Lower lobe of right lung (tissue), 2 donors: ENCODE measurements at places on chromosomes 7 and 10. TPM values are rescaled to one million over a fixed set of nuclear protein-coding genes. Genes with fewer than 3 reads are reported as not detected.

GRCh38 chr7:21413502-21413901 is 14.4 kb upstream of the SP4 start:
- no peak overlapping the region for H3K27ac ChIP-seq
- H3K27me3 ChIP-seq, result no peaks in the 10 kb centered on the region
- H3K4me3 ChIP-seq, result no peak overlapping the region
- no peak for DNase-seq
- no peaks in the 10 kb centered on the region for H3K4me1 ChIP-seq
- H3K36me3 ChIP-seq, result no peaks in the 10 kb centered on the region

Gene CACNA2D1
- total RNA-seq, result 12.5 TPM

Gene PNLIPRP3
- total RNA-seq, result not detected

DNA sequence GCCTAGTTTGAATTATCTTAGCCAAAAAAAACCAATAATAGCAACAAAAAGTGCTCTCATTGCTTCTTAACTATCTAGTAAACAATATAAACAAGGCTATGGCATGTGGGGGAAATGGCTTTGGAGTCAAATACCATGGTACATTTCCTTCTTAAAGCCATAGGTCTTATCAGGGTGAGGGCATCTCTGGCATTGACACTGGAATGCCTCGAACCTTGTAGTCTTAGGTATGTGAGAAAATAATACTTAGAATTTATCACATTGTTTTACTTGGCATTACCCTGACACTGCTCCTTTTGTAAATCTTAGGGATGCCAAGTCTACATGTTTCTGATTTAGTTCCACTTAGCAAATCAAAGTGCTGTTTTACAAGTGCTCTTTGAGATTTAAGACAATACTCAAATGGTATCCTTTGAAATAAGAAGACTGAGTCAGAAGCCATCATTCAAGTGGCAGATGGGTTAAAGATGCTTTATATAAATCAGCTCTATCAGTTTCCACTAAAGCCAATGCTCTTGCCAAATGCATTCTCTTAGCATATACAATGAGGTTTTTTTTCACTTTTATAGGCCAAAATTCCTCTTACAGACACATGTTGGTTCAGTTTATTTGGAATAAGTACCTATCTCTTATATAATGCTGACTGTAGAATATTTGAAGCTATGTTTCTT is 155.2 kb downstream of the HPSE2 start:
- no peaks in the 10 kb centered on the region for H3K4me1 ChIP-seq
- DNase-seq, result no peak
- no peaks in the 10 kb centered on the region for H3K36me3 ChIP-seq

DNA sequence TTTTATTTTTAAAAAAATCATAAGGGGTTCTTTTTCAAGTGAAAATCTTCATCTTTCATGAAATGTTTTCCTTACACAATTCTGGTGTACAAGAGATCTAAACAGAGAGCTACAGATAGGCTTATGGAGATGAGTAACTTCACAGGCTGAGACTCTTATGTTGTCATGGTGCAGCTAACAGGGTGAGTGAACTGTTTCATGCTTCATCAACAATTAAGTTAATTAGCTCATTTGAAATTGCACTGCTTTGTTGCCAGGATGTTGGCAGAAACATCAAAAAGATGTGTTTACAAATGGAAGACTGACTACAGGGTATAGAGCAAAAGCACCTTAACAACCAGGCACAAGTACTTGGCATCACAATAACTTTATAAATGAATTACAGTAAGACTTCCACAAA is 230.8 kb downstream of the FOXP2 start:
- H3K27ac ChIP-seq, result no peak overlapping the region
- H3K4me3 ChIP-seq, result no peak overlapping the region
- no peak for DNase-seq
- H3K36me3 ChIP-seq, result no peaks in the 10 kb centered on the region

DNA sequence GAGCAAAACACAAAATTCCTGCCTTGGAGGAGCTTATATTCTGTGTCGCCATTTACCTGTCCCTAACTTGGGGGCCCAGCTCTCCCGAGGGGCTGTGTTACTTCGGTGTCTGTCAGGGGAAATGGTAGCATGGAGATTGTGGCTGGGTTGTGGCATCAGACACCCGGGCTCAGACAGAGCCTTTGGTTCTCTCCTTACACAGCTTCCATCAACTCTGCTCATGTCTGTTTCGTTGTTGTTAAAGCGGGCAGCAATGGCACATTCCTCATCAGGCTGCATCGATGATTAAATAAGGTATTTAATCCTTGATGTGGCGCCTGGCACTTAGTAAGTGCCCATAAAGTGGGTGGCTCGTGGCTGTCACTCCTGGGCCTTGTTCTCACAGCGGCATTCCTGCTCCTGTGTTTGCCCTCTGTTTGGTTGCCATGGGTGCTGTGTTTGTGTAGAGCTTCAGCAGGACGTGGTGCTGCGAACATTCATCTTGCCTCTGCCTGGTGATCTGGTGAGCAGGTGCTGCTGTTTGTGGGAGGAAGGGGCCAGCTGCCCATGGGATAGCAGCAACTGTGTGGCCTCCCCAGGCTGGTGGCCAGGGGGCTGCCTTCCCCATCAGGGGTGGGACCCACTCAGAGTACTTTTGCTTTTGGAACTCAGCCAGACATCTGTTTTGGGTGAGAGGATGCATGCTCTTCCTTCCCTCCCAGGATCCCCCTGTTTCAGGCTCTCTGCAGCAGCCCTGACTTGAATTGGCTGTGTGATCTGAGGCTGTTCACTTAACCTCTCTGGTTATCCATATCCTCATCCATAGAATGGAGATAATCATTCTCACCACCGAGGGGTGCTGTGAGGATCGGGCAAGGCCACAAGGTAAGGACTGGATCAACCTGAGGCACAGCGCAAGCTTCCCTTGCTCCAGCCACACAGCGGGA is 207.2 kb upstream of the SVIL start:
- no peaks in the 10 kb centered on the region for H3K27me3 ChIP-seq
- peaks cover 18% of the 10 kb centered on the region for H3K4me1 ChIP-seq
- H3K27ac ChIP-seq, result peak overlapping the region; percentile 61
- H3K36me3 ChIP-seq, result no peaks in the 10 kb centered on the region

- H3K27me3 ChIP-seq, result peaks cover 6% of the 10 kb centered on the region
- H3K27ac ChIP-seq, result no peak overlapping the region
- no peak for DNase-seq
- no peak overlapping the region for H3K4me3 ChIP-seq
- H3K36me3 ChIP-seq, result no peaks in the 10 kb centered on the region
- peaks cover 14% of the 10 kb centered on the region for H3K4me1 ChIP-seq
Observed at GRCh38 chr7:132380059-132380458, 196.2 kb downstream of the PLXNA4 start.

DNA sequence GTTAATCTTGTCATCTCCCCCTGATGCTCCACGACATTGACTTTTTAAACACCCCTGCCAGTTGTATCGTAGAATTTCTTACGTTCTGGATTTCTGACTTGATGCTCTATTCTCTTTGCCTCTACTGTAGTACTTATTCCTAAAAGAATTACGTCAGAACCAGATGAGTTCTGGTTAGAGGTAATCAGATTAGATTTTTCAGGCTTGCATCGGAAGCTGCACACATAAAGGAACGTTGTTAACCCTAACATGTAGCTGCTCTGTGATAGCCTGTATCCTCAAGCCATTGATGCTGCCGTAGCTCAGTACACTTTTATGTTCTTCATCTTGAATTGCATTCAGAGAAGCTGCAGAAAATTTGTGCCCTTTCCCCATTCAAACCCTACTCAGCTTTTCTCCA is 26.3 kb upstream of the TMEM236 start:
- no peak for DNase-seq
- H3K27me3 ChIP-seq, result no peaks in the 10 kb centered on the region
- H3K4me3 ChIP-seq, result no peak overlapping the region
- H3K27ac ChIP-seq, result no peak overlapping the region

Gene PLCE1
- 10.5 TPM for total RNA-seq

- no peaks in the 10 kb centered on the region for H3K27me3 ChIP-seq
- no peaks in the 10 kb centered on the region for H3K36me3 ChIP-seq
- H3K4me1 ChIP-seq, result no peaks in the 10 kb centered on the region
- no peak overlapping the region for H3K4me3 ChIP-seq
Observed at GRCh38 chr10:124534231-124534798, 72.7 kb downstream of the LHPP start.

Gene TEX47
- total RNA-seq, result not detected

DNA sequence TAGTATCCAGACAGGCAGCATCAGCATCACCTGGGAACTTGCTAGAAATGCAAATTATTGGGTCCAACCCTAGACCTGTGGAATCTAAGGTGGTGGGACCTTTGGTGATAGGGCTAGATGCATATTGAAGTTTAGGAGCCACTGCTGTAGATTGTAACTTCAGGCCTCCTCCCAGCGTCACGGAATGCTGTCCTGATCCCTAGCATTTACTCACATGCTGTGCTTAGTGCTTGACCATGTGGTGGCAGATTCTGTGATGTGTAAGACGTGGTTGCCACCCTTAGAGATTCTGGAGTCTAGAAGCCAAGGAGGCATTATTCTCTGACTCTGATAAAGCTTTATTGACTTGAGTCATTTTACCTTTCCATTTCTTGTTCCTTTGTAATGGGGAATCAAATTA is 13.5 kb downstream of the AHR start:
- no peak overlapping the region for H3K4me3 ChIP-seq
- H3K4me1 ChIP-seq, result peaks cover 79% of the 10 kb centered on the region
- peak overlapping the region; percentile 4 for H3K27ac ChIP-seq
- no peaks in the 10 kb centered on the region for H3K27me3 ChIP-seq
- H3K36me3 ChIP-seq, result peaks cover 30% of the 10 kb centered on the region

DNA sequence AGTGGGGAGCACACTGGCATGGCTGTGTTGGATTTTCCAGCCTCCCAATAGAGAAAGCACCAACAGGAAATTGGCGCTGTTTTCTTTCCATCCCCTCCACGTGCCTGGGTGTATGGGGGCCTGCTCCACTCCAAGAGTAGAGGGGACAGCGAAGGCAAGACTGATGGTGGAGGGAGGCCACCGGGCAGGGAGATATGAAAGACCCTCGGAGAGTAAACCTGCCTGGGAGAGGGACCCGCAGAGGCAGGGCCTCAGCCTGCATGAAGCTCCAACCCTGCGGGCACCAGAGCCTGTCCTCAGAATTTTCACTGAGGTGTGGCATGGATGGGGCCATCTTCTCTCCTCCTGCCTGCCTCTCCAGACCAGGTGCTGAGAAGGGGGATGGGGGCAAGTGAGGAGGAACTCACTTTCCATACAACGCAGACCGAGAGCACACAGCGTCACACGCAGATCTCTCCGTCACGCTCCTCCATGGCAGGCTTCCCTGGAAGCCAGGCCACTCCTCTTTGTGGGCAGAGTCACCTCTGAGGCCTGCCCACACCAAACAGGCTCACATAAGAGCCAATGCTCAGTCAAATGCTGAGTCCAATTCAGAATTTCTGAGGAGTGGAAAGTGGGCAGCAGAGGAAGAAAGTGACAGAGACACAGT is 18.8 kb downstream of the ANXA11 start:
- peaks cover 89% of the 10 kb centered on the region for H3K4me1 ChIP-seq
- H3K4me3 ChIP-seq, result no peak overlapping the region

Gene SVIL
- total RNA-seq, result 118 TPM

Gene SCART1
- total RNA-seq, result 2.4 TPM

- H3K4me1 ChIP-seq, result no peaks in the 10 kb centered on the region
- no peaks in the 10 kb centered on the region for H3K27me3 ChIP-seq
- H3K4me3 ChIP-seq, result no peak overlapping the region
Observed at GRCh38 chr7:52648872-52649271, 386.6 kb upstream of the POM121L12 start.

DNA sequence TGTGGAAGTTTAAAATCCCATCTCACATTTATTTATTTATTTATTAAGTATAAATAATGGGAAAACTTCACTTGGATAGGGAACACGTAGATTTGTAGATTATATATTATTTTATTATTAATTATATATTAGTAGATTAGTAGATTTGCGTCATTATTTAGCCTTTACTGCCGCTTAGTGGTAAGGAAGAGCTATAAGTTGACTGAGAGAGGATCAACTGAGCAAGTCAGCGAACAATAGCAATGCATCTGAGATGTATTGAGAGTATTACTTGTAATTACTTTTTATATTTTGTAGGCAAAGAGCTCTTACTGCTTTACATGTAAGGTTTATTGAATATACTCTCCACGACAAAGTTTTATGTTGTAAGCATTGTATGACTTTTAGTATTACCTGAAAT is 244.5 kb upstream of the ANKRD30A start:
- no peaks in the 10 kb centered on the region for H3K27me3 ChIP-seq
- DNase-seq, result no peak
- no peak overlapping the region for H3K4me3 ChIP-seq
- H3K4me1 ChIP-seq, result no peaks in the 10 kb centered on the region
- no peak overlapping the region for H3K27ac ChIP-seq

Gene KLF14
- not detected for total RNA-seq

- no peaks in the 10 kb centered on the region for H3K27me3 ChIP-seq
- H3K36me3 ChIP-seq, result peaks cover 53% of the 10 kb centered on the region
- H3K4me3 ChIP-seq, result no peak overlapping the region
- H3K4me1 ChIP-seq, result no peaks in the 10 kb centered on the region
- no peak overlapping the region for H3K27ac ChIP-seq
Observed at GRCh38 chr7:47419471-47419870, 162.4 kb downstream of the TNS3 start.

GRCh38 chr7:27868131-27868550 is 128.2 kb downstream of the TAX1BP1 start:
- no peak for DNase-seq
- H3K4me3 ChIP-seq, result no peak overlapping the region
- H3K4me1 ChIP-seq, result no peaks in the 10 kb centered on the region
- no peaks in the 10 kb centered on the region for H3K36me3 ChIP-seq
- no peaks in the 10 kb centered on the region for H3K27me3 ChIP-seq
- no peak overlapping the region for H3K27ac ChIP-seq

GRCh38 chr10:123203393-123204126 is 49.4 kb downstream of the BUB3 start:
- DNase-seq, result no peak
- no peaks in the 10 kb centered on the region for H3K36me3 ChIP-seq
- no peaks in the 10 kb centered on the region for H3K27me3 ChIP-seq

- no peak overlapping the region for H3K4me3 ChIP-seq
- DNase-seq, result no peak
- no peaks in the 10 kb centered on the region for H3K27me3 ChIP-seq
- no peak overlapping the region for H3K27ac ChIP-seq
Observed at GRCh38 chr7:136964347-136964746, 95.9 kb downstream of the CHRM2 start.

Gene TAS2R4
- total RNA-seq, result 2.0 TPM

Gene ENTPD1
- total RNA-seq, result 34.5 TPM

Gene WIPF3
- 0.95 TPM for total RNA-seq

- no peaks in the 10 kb centered on the region for H3K27me3 ChIP-seq
- no peaks in the 10 kb centered on the region for H3K36me3 ChIP-seq
- H3K27ac ChIP-seq, result peak overlapping the region; percentile 82
Observed at GRCh38 chr7:155206318-155207020, 91.2 kb upstream of the INSIG1 start.

GRCh38 chr10:30185916-30186315 is 126.5 kb upstream of the JCAD start:
- DNase-seq, result no peak
- H3K27ac ChIP-seq, result peak overlapping the region; percentile 74
- no peaks in the 10 kb centered on the region for H3K27me3 ChIP-seq
- peaks cover 32% of the 10 kb centered on the region for H3K4me1 ChIP-seq

GRCh38 chr7:130441408-130441869 is 623 bp upstream of the CEP41 start:
- H3K36me3 ChIP-seq, result no peaks in the 10 kb centered on the region
- peaks cover 24% of the 10 kb centered on the region for H3K4me1 ChIP-seq
- peak overlapping the region; percentile 84 for H3K27ac ChIP-seq
- peak overlapping the region; percentile 80 for H3K4me3 ChIP-seq
